NCI-H524 treated with DMSO at 0.1 percent for 48 hours (cell line): ENCODE measurements at places on chromosomes 2 and 18.

DNA sequence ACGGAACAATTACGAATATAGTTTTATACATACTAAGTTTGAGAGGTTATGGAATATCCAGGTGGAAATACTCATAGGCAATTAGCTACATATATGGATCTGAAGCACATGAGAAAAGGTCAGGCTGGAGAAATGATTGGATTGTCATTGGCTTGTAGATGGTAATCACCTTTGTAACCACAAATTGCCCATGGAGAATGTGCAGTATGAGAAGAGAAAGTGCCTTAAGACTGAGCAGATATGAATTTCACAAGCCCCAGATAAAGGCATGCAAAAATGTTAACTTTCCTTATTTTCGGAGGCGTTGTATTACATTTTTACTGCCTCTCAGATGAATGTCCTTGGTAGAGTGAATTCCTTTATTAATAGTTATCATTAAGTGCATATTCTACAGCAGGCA lies 33.1 kb upstream of the ACVR1C start:
- no peak for DNase-seq

- no peak for DNase-seq
Measured at GRCh38 chr18:33578518-33579348, 714 bp downstream of the ASXL3 start.

DNA sequence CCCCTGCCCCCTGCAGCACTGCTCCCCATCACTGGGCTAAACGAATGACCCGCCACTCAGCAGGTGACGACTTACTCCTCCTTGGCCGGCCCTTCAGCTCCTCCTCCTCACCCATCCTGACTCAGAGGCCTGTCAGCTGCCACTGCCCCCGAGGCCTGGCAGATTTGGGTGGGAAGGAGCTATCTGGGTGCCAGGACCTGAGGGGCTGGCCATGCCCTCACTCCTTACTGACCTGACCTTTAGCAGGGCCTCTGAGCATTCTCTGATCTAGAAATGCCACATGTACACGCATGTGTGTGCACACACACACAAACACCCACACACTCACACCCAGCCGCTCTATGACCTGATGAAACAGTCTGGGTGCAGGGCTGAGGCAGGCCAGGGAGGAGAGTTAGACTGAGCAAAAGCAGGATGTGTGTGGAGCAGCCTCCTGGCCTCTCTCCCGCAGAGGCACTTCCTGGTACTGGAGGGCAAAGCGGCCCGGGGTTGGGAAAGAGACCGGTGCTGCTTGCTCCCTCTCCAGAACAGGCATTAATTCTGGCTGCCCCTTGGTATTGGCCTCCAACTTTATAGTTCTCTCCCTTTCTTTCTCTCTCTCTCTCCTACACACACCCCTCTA lies 68.0 kb downstream of the ZFP36L2 start:
- DNase-seq: no peak

- peak; percentile 38 for DNase-seq
Measured at GRCh38 chr2:124704071-124704925, 679.2 kb downstream of the CNTNAP5 start.

DNA sequence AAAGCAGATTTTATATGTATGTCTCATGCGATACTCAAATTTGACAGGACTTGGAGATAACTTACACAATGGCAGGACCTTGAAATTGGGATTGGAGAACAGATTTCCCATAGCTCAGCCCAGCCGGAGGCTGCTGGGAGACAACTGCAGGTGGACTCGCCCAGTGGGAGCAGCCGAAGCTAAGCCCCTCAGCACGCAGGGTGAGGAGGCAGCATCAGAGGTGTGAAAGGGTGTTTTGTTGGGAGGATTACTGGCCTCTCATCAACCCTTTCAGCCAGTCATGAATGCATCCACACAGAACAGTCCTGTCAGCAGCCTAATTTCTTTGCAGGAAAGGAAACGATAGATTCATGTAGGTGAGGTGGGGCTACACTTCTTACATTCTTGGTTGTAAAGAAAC lies 110.4 kb upstream of the DYNAP start:
- no peak for DNase-seq

GRCh38 chr2:133077269-133077822 lies 407.3 kb upstream of the LYPD1 start:
- DNase-seq: no peak

DNA sequence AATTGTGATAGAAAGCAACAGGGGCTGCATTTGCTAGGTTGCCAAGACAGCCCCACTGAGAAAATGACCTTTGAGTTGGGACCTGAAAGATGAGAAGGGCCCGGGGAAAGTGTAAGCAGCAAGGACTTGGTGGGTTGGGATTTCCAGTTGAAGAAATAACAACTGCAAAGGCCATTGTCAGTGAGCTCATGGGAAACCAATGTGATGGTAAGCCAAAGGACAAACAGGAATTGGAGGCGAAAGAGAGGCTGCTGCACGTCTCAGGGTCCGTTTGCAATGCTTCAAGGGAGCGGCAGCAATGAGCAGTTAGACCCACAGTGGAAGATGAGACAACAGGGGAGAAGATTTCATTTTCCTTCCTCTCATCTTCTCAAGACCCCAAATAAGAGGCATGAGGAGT lies 51.5 kb upstream of the RGPD4 start:
- DNase-seq: no peak
